ENCODE measurements at places on chromosomes 11 and 22. TPM values are rescaled to one million over a fixed set of nuclear protein-coding genes. Genes with fewer than 3 reads are reported as not detected.

Gene C11orf42
- not detected for total RNA-seq

DNA sequence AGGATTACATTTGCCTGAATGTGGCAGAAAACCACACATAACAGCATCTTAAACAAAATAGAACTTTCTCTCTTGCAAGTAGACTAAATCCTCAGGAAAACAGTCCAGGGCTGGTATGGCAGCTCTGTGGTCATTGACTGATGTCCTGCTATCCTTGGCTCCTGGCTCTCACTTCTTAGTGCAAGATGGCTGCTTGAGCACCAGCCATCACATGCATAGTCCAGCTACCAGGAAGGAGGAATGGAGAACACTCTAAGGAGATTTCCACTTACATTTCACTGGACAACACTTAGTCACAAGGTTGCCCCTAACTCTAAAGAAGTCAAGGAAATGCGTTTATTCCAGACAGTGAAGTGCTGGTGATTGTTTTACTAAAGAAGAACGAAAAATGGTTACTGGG is 13.6 kb downstream of the RIBC2 start:
- no peak overlapping the region for H3K4me3 ChIP-seq
- no peaks in the 10 kb centered on the region for H3K4me1 ChIP-seq
- H3K36me3 ChIP-seq, result no peaks in the 10 kb centered on the region
- no peak for DNase-seq

DNA sequence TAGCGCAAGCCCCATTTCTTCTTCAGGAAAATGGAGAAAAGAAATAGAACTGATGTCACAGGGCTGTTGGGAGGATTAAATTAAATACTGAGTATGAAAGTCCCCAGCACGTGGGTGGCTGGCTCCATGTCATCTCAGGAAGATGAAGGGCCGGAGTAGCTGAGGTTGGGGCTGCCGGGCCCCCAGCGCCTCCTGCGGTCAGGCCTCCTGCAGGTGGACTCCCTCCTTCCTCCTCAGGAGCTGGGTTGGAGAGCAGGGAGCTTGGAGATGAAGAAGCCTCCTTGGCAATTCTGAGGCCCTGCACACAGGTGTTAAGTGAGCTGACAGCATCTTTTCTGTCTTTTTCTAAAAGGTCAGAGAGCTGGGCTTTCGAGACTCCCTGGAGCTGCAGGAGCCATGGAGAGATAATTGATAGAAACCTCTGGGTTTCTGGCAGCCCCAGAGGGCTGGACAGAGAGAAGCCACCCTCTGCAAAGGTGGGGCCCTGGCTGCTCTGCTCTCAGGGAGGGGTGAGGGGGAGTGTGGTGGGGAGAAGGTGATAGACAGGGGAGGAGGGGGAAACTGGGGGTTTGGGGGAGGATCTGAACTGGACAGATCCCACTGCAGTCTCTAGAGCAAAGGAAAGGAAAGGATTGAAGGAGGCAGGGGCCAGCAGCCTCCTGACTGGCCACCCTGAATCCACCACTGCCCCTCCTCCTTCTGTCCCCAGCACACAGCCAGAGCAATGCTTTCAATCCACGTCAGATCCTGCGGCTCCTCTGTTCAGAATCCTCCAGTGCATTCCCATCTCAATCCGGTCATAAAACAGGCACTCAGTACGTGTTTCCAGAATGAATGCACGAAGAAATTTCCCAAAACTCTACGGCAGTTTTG is 210.8 kb downstream of the CEP164 start:
- H3K4me1 ChIP-seq, result no peaks in the 10 kb centered on the region
- no peaks in the 10 kb centered on the region for H3K27me3 ChIP-seq
- H3K36me3 ChIP-seq, result no peaks in the 10 kb centered on the region
- no peak overlapping the region for H3K4me3 ChIP-seq
- no peak for DNase-seq

Gene BIRC3
- 239 TPM for total RNA-seq

DNA sequence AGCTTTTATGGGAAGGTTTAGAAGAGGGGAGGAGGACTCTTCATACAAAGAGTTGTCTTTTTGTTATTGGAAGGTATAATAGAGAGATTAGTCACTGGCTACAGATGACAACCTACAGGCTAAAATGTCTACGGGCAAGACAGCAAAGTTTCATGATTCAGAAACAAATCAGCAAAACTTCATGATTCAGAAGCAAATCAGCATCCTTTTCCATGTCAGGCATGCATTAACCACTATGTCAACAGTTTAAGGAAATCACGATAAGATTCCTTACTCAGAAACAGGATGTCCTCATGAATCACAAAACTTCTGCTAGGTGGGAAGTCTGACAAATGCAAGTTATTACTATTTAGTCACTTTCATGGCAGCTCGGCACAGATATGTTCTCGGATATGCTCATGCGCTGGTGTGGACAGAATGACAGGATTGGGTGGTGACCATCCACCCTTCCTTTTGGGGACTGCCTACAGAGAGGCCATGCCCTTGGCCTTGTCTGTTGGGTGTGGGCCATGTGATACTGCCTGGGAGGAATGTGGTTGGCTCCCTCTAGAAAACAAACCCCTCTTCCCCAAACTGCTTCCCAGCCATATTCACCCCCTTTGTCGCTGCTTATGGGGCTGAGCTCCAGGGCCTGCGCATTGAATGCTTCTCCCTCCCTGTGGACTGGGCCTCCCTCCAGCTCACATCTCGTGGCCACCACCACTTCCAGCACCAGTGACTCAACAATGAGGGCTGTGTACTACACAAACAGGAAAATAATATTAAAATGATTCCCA is 10.1 kb downstream of the C11orf91 start:
- H3K27ac ChIP-seq, result no peak overlapping the region
- H3K4me3 ChIP-seq, result no peak overlapping the region
- no peak for DNase-seq
